ENCODE measurements at places on chromosomes 7 and 10.

GRCh38 chr7:114310345-114311110 lies 104.1 kb upstream of the FOXP2 start:
- DNase-seq = no peak

DNA sequence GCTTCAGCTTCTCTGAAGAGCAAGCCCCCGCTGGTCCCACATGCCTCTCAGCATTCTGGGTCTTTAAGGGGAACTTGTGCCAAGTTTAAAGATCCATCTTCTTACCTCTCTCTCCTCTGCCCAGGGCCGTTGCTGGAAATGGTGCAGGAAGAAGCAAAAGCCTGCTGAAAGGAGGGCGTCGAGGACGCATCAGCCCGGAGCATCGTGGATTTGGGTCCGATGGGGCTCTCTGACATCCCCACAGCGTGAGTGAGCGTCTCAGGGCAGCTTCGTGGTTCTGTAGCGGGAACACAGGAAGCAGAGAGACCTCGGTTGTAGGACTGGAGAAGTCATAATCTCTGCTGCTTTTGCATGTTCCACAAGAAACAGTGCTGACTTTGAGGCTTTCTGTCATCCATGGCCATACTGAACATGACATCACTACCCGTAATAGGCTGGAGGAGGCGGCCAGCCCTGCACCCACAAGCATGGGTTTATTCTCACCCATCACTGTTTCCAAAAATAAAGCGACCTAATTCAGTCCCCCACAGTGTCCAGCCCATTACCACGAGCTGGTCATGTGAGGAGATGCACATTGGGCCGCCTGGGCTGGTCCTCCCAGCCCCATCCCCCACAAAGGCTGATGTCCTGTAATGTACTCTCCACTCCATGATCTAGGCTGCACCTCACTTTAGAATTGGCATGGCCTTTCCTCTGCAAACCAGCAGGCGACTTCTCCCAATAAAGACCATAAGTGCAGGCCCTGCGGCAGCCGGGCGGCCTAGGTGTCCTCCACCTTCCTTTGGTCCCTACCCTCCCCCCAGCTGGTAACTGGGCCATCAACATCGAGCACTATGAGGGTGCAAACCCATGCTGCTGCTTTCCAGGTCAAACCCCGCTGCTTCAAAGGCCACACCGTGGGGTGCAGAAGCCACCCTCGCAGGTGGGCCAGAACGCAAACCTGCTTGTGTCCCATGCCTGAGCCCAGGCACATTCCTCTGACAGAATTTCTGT lies 276.9 kb downstream of the TNS3 start:
- no peak for DNase-seq

DNA sequence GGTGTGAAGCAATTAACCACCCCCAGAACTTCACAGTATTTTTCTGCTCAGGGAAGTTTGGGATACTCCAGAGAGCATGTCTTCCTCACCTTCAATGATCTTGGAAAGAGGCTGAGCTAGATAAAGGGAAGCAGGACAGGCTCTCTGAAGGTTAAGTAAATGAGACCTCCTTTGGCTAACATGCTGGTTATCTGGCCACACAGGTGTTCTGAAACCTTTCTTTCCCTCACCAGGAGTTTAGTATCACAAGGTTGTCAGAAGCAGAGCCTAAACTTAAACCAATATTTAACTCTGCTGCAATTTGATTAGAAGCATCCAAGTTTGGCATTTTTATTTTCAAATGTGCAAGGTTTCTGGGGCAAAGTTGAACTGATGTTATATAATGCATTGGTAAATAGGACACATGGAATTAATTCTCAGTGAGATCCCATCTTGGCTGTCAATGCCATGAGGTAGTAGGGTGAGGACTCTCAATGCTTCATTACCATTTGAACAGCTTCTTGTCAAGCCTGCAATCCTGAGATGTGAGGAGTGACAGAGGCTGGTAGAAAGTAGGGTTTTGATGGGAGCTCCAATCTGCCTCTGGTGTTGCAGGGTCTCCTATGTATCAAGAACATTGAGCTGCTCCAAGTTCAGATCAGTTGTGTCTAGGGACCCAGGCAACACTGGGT lies 3.6 kb upstream of the PNLIP start:
- DNase-seq = no peak

DNA sequence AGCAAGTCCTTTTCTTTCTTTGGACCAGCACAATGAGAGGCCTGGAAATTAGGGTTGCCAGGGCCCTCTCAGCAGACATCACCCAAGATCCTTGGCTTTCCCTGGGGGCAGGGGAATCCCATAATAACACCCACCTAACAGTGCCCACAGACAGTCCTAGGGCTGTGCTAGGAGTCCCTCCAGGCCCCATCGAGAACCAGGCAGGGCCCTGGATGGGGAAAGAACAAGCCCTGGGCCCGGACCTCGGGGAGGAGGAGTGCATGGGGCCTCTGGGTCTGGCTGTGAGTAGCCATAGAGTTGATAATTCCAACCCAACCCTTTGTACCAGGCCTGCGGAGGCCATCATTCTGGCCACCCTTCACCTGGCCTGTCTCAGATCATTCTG lies 201.2 kb upstream of the ZMIZ1 start:
- DNase-seq = no peak

- DNase-seq = no peak
Measured at GRCh38 chr7:128390871-128391565, 18.8 kb downstream of the IMPDH1 start.

DNA sequence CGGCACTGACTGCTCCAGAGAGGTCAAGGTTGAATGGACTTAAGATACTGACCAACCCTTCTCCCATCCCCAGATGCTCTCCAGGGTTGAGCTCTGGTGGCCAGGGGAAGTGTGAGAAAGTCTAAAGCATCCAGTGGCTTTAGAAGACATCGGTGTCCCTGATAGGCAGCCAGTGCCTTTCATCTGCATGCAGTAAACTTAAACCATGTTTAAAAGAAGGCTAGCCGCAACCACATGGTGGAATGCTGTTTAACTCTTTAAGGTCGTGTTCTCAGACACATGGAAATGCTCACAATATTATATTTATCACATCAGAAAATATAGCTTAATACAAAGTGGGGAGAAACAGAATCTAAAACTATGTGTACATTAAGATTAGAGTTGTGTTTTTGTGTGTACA lies 137.0 kb downstream of the CNNM2 start:
- DNase-seq = no peak

- DNase-seq = no peak
Measured at GRCh38 chr10:117249493-117250093, 8.7 kb downstream of the SLC18A2 start.

- no peak for DNase-seq
Measured at GRCh38 chr10:11026773-11027172, 9.1 kb downstream of the CELF2 start.

DNA sequence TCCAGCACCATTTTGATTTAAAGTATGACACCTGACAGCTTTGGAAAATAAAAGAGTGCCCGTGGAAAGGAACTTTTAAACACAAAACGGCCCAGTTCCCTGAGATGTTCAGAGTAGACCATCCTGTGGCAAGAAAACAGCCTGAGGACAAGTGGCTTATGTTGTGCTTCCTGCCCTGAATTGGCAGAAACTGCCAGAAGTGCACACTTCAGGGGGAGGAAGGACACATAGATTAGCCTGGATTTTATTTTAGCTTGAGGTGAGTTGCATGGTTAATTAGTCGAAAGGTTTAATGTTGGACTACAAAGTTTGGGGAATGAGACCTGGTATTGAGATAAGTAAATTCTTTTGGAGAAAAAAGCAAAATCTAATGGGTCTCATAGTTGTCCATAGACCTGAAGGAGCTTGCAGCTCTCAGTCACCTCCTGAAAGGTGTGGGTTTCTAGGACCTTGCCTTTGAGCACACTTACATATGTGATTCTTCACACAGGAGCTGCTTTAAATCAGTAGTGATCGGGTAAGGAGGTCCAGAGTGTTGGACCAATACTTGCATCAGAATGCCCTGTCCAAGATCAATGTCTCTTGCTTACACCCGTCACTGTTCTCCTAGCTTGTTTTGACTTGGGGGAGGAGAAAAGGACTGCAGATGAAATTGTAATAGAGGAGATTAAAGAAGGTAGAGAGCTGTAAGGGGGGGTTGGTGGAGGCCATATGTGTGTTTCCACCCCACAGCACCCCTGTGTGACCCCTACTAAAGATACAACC lies 4.9 kb downstream of the ITIH2 start:
- DNase-seq = no peak

DNA sequence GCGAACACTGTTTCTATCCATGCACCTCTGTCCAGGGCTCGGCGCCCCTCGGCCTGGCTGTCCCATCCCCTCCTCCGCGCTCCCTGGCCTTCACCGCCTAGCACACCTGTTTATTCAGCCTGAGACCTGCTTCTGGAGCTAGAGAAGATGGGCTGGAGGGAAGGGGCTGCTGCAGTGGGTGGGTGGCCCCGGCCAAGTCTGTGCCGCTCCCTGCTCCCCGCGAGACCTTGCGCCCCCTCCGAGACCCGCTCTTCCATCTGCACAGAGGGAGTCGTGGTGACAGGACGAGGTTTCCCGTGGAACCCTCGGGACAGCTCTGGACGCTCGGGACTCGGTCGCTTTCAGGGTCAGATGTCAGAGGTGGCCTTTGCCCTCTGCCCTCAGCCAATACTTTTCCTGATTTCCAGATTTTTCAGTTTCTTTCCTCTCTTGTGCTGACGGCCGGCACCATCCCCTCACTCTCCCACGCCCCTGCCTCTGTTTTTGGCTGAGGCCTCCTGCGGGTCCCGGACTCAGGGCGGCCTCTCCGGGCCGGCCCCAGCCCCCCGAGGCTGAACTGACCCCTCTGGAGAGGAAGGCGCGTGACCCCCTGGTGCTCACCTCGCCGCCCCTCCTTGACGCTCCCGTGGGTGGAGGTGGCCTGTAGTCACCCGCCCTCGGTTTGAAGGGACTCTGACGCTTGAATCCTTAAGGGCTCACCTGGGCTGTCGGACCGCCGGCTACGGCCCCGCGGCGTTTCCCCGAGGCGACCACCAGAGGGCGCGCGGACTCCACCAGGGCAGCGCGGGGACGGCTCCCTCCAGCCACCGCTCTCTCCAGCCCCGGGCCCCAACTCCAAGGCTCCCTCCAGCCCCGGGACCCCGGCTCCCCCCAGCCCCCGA lies 15.6 kb downstream of the SHH start:
- DNase-seq = peak; percentile 44

GRCh38 chr7:151752816-151753595 lies 123.9 kb downstream of the PRKAG2 start:
- DNase-seq = no peak

DNA sequence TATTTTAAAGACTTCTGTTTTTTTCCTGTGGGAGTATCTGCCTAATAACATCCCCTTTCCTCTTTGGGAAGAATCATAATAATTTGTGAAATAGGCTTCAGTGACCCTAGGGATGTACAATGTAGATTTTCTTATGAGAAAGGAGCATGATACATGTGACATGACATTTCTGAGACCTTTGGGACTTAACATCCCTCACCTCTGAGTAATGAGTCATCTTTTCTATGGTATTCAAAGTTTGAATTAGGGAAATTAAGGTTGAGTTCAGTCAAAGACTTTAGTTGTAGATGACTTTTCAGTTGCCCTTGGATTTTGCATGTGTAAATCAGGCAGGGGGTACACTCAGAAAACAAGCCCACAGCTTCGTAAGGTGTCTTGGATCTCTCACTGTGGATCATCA lies 14.3 kb downstream of the GRK5 start:
- no peak for DNase-seq

Data from CD4-positive, alpha-beta T cell treated with Interleukin-4 for 4 hours (primary cell).